Suppressor macrophage treated with lipopolysaccharide for 4 hours (primary cell): ENCODE measurements at places on chromosomes 16 and 17.

GRCh38 chr17:58870747-58871146 is 115.1 kb downstream of the PPM1E start:
- no peak for DNase-seq

GRCh38 chr17:66275651-66276050 is 26.8 kb upstream of the PRKCA start:
- no peak for DNase-seq

GRCh38 chr16:6362321-6362720 is 970.3 kb upstream of the RBFOX1 start:
- DNase-seq = no peak

GRCh38 chr16:3460585-3460984 is 17.1 kb downstream of the NAA60 start:
- no peak for DNase-seq

DNA sequence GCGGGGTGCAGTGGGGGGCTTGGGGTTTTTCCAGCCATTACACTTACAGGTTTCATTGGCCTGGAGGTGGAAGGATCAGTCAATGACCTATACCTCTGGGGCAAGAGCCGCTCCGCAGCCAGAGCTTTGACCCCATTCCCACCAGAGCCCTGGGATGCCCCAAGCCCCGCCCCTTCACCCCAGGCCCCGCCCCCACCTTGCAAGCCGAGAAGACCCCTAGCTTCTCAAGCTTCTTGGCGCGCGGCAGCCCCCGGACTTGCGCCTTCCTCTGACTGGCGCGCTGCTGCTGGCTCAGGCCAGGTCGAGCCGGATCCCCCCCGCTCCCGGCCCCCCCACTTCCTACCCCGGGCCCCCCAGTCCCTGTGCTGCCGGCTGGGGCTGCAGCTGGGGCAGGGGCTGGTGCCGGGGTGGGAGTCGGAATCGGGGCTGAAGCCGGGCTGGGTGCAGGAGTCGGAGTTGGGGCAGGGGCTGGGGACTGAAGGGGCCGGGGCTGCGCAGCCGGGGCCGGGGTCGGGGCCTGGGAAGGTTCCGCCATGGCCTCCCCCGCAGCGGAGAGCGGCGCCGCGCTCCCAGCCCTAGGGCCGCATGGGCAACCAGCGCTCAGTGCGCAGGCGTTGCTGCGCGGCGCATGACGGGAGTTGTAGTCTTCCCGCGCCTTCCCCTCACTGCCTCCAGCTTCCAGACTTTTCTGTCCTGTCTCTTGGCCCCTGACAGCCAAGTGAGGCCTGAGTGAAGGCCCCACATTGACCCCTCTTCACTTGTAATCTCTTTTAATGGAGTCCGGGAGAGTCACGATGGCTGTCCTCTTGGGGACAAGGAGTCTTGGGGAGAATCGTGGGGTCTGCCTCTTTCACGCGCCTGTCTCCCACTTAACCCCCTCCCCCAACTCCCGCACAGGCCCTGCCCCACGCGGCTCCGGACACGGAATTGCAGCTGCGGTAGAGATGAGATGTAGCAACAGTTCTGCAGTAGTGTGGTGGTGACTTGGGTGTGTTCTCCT is at the start of gene KAT2A:
Gene KAT2A (minus strand): TSS at position 598 of the 1,000 bp plus-strand sequence. CDS start 63 bp downstream, at position 535.
- DNase-seq = peak; percentile 85

GRCh38 chr16:67294938-67295361 is 15.6 kb downstream of the PLEKHG4 start:
- no peak for DNase-seq

- DNase-seq = no peak
Observed at GRCh38 chr16:66915041-66915440, 3.6 kb downstream of the CDH16 start.

DNA sequence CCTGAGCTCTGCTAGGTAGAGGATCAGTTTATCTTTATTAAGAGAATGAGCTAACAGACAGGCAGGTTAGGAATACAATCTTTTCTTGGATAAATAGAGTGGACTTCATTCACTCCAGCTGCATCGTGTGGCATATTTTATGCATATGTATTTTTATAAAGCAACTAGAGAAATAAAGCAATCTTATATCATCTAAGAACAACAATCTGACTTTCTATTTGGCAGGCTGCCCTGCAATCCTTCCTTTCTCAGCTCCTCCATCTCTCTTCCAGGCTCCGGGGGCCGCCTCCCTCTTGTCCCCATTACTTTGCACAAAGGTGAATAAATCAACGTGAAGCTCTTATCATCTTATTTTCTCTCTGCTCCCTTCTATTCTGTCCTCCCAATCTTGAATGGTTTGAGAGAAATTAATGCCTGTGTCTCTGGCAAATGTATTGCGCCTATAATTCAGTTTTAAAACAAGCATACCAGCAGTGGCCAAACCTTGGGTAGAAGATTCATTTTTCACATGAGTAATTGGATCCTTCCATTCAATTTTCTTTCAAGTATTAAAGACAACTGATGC is 64.5 kb downstream of the HS3ST3A1 start:
- no peak for DNase-seq
